ENCODE measurements at places on chromosomes 11 and 22. TPM values are rescaled to one million over a fixed set of nuclear protein-coding genes. Genes with fewer than 3 reads are reported as not detected.

NXPE1 gene
- total RNA-seq = not detected

OR10A2 gene
- not detected for total RNA-seq

SLC37A2 gene
- total RNA-seq = 1.3 TPM

PES1 gene
- 65.7 TPM for total RNA-seq

DNA sequence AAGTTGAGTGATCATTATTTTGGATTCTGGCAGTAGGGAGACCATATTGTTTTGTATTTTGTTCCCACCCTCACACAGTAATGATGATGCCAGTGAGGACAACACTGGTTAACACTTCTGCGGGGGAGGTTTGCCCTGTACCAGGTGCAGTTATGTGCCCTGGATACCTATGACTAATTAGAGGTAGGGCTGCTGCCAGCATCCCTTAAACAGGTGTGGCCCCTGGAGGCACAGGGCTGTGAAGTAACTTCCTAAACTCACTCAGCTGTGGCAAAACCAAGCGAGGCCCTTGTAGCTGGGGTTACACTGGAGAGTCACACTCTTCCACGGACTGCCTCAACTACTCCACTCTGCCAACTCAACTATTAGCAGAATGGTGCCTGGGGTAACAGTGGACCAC, 64.5 kb downstream of the MCM5 start:
- H3K4me3 ChIP-seq = no peak overlapping the region
- no peak overlapping the region for H3K27ac ChIP-seq
- H3K36me3 ChIP-seq = no peaks in the 10 kb centered on the region
- peaks cover 7% of the 10 kb centered on the region for H3K4me1 ChIP-seq
- no peaks in the 10 kb centered on the region for H3K27me3 ChIP-seq
